Stimulated activated naive CD4-positive, alpha-beta T cell treated with Interleukin-2 at 50 U/mL for 16 hours (primary cell): ENCODE measurements at places on chromosomes 1 and 21.

GRCh38 chr1:48772211-48772610, 4.5 kb downstream of the BEND5 start:
- DNase-seq, result no peak

GRCh38 chr1:210490781-210491180, 162.1 kb downstream of the HHAT start:
- no peak for DNase-seq

- DNase-seq, result no peak
Observed at GRCh38 chr1:85550784-85551516, 29.6 kb upstream of the CCN1 start.

GRCh38 chr1:227369102-227369760, 50.9 kb upstream of the CDC42BPA start:
- DNase-seq, result no peak
